WTC11 (cell line): ENCODE measurements at places on chromosomes 12 and 14.

DNA sequence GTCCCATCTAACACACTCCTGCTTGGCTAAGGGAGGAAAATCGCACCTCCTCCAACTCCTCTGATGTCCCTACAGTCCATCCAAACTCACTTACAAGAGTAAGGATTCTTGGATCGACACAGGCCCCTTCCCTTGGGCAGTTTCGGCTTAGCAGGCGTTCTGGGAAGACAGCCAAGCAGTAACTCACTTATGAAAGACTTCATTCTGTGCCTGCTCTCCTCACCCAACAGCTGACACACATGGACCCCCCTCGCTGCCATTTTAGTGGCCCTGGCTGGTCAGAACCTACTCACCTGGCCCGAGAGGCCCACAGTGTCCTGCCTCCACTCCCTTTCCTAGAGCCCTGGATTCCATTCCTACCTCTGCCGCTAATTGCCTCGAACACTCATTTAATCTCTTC is 52.3 kb upstream of the BCL2L14 start:
- DNase-seq, result no peak

GRCh38 chr12:132445884-132446632 is 43.9 kb upstream of the FBRSL1 start:
- peak; percentile 83 for DNase-seq

DNA sequence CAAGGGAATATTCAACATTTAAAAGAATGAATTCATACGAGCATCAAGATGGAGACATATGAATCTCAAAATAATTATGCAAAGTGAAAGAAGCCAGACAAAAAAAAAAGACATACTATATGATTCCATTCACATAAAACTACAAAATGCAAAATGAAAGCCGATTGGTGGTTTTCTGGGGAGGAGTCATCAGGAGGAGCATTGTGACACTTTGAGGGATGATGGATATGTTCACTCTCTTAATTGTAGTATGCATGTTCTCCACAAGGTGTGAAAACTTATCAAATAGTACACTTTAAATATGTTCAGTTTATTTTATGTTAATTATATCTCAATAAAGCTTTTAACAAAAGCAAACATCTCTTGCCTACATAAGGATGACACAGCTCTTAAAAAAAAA is 13.5 kb downstream of the OLR1 start:
- no peak for DNase-seq

GRCh38 chr12:124742111-124742510 is 121.6 kb downstream of the SCARB1 start:
- no peak for DNase-seq

- no peak for DNase-seq
Measured at GRCh38 chr12:54425702-54426101, 6.6 kb upstream of the ITGA5 start.

DNA sequence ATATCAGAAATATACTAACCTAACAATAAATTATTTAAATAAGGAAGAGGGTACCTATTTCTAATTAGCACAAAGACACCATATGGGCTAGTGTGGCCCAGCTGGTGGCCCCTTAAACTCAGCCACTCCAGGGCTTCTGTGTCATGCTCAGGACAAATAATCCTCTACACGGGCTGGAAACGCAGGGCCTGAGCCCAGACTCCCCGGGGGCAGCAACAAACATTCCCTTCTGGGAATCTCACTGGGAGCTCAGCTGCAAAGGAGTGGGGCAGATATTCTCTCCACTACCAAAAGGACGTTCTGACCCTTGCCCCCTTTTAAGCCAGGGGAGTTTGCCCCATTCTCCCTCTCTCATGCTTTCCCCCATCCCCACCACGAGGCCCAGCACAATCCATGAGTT is 43.7 kb upstream of the ELK3 start:
- no peak for DNase-seq

- DNase-seq, result no peak
Measured at GRCh38 chr12:109529691-109530640, 43.3 kb downstream of the MMAB start.

GRCh38 chr12:17035372-17035771 is 429.4 kb upstream of the LMO3 start:
- DNase-seq, result no peak

- DNase-seq, result no peak
Measured at GRCh38 chr12:131046813-131047788, 93.4 kb downstream of the ADGRD1 start.

GRCh38 chr14:91839749-91840148 is 27.6 kb downstream of the TC2N start:
- no peak for DNase-seq

GRCh38 chr12:113174461-113175384 is 10.6 kb downstream of the DDX54 start:
- peak; percentile 86 for DNase-seq

GRCh38 chr14:25484906-25485305 is 435.0 kb upstream of the STXBP6 start:
- DNase-seq, result no peak

DNA sequence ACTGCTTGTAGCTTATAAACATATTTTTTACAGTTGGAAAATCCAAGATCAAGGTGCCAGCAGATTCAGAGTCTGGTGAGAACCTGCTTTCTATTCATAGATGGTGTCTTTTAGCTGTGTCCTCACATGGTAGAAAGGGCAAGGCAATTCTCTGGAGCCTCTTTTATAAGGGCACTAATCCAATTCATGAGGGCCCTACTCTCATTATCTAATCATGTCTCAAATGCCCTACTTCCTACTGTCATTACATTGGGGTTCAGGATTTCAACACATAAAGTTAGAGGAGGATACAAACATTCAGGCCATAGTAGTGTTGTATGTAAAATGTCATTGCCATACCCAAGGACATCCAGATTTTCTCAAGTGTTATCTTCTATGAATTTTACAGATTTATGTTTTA is 496.4 kb downstream of the TMTC2 start:
- no peak for DNase-seq

DNA sequence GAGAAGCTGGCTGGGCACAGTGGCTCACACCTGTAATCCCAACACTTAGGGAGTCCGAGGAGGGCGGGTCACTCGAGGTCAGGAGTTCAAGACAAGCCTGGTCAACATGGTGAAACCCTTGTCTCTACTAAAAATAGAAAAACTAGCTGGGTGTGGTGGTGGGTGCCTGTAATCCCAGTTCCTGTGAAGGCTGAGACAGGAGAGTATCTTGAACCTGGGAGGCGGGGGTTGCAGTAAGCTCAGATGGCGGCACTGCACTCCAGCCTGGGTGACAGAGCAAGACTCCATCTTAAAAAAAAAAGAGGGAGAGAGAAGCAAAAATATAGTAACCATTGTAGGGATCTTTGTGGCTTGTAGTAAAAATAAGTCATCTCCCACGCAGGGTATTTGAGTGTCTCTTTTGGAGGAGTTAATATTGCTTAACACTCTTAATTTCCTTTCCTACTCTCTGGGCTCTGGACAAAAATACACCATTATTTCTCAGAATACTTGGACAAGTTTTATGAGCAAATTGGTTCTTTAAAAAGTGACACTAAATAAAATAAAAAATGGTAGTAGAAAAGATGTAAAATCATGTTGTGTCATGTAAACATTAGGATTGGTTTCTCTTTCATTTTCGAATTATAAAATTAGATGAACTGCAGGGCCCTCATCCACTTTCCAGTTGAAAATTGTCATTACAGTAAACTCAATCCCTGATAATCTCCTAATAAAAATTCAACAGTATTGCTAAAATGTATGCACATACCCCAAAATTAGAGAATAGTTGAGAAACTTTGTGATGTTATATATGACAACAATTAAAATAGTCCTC is 61.1 kb upstream of the C12orf71 start:
- no peak for DNase-seq

DNA sequence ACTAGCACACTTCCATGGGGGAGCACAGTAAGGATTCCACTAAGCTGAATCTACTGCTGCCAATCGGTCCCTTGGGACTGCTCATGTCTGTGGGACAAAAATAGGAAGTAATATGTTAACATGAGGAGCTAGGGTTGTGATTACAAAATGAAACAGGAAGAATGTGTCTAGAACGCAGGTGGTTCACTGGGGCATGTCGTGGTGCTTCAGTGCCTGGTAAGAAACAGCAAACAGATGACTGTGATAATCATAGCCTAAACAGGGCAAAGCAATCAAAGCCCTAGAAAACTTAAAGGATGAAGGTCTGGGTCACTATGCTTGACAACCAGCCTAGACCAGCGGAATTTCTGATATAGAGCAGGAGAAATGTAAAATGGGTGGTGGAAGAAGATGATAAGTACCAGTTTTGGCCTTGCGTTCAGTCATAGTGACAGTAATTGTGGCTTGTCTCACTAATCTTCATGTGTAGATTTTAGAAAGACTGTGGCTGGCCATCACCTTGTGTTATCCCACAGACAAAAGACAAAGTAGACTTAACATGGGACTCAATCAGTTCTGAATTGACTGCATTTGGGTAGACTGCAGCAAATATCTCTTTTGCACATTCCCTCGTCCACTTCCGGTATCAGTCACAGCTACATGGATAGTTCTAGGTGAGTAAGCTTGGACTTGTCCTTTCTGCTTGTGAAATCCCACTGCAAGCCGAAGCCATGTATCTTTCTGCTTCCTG is 51.4 kb downstream of the WASHC3 start:
- no peak for DNase-seq

- DNase-seq, result no peak
Measured at GRCh38 chr14:37968664-37969240, 239.0 kb upstream of the SSTR1 start.

GRCh38 chr14:99647411-99647810 is 2.5 kb downstream of the HHIPL1 start:
- DNase-seq, result no peak

DNA sequence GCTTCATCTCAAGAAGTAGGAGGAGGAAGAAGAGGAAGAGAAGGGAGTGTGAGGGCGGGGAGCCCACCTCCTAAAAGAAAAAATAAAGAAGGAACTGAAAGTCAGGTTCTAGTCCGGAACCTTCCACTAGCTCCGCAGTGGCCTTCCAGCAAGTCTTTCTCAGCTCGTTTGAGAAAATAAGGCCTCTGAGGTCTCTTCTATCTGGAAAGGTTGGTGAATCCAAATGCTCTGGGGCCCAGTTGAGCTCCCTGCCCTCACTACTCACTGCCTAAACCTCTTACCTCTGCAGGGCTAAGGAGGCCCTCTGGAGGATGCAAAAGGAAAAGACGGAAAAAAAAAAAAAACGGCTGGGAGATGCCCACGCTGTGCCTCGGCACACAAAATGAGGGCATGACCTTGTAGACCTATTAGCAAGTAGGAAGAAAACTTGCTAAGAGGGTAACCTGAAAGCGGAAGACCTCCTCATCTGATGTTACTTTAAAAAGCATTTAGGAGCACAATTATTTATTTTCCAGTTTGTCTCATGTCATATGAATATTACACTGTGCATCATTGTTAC is 35.9 kb downstream of the FBLN5 start:
- DNase-seq, result peak; percentile 34

GRCh38 chr12:105420659-105421240 is 90.3 kb downstream of the C12orf75 start:
- peak; percentile 82 for DNase-seq

DNA sequence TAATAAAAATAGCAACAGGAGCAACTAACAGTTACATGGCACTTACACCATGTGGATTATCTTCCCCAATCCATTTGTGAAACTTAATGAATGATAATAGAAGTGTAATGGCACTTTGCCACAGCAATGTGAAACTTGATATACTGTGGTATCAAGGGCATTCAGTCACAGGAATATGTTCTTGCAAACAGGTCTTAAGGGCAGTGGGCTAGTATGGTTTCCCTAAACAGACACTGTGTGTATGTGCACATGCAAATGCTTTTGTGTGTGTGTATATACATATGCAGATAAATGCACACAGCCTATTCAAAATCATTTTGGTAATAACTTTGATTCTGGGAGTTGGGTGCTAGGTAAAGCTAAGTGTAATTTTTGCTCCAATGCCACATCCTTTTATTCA is 26.2 kb upstream of the ARHGAP5 start:
- no peak for DNase-seq

- DNase-seq, result no peak
Measured at GRCh38 chr14:59159169-59159568, 29.3 kb upstream of the DAAM1 start.

DNA sequence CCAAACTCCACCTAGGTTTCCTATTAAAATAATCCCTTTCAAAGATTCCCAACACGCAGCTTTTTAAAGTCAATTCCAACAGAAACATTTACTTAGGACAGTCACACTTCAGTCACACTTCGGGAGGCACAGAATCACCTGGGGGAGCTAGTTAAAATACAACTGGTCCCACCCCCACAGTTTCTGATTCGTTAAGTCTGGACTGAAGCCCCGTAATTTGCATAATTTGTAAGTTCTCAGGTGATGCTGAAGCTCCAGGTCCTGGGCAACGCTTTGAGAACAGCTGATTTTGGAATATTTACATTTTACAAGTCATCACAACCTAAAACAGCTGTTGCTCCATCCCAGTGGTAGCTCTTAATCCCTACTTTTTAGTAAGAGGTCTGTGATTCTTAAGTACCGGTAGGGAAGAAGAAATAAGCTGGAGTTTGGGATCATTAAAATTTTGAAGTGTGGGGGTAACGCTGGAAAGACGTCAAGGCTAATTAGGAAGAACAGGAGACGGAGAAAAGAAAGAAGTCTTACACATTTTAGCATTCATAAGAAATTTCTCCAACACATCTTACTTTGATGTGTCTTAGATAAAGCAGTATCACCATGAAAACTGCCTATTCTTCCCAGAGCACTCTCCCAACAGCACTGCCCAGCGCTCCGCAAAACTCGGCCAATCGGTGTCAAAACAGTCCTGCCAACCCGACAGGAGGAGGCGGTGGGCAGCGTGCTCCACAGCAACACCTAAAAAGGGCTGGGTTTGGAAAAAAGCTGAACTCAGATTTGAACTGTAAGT is 1.1 kb downstream of the IPO8 start:
- DNase-seq, result peak; percentile 24

DNA sequence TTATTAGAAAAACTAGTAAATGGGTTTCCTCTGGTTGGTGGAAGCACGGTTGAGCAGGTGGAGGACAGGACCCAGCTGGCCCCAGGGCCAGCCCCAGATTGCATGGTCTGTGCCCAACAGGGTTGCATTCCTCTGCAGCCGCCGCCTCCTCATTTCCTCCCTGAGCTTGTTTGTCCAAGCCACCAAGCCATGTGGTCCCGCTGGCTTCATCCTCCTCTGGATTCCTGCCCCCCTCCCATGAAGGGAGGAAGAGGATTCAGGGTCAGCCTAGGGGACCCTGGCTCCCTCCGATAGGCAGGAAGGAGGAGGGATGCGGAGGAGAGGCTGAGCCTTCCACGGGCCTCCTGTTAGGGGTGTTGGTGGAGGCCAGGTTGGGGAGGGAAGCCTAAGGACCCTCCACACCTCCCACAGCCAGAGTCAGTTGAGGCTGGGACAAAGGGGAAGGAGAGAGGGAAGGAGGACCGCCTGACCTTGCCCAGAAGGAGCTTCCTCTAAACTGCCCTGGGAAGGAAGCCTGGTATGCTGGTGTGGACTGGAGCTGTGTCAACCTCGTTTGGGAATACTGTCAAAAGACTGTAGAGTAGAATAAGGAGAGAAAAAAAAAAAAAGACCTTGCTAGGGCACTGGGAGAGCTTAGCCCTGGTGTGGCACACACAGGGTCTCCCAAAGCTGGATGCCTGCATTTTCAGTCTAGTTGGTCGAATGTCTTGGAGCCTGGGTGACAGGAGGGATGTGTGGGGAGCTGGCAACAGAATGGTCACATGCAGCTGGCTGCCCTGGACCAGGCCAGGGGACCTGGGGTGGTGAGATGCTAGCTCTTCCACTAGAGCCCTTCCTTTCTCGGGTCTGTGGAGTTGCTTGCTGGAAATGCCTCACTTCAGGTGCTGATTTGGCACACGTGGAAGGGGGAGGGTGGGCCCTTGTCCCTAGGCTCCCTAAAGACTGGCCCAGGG is 42.4 kb downstream of the PLEKHG3 start:
- no peak for DNase-seq

- no peak for DNase-seq
Measured at GRCh38 chr12:42039176-42039575, 105.5 kb downstream of the GXYLT1 start.
